ENCODE measurements at places on chromosomes 12 and 14.

- no peak for DNase-seq
Measured at GRCh38 chr14:53491256-53491883, 338.2 kb upstream of the DDHD1 start.

DNA sequence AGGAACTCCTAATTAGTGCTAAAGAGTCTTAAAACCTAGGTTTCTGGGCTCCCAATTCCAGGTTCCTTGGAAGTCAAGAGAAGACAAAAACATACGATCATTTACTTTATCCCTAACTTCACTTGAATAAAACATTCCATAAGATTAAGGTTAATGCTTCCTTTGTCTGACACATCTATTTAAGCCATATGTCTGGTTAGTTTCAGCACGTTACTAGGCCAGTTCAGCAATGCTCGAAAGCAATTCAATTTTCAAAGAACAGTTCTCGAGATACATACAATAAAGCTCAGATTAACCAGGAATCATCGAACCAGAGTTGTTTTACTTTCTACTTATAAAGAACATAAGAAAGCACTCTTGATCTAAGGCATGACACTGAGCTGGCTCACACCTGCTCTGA, 68.0 kb upstream of the POC1B start:
- no peak for DNase-seq

GRCh38 chr12:92199819-92200576, 54.4 kb upstream of the BTG1 start:
- no peak for DNase-seq

GRCh38 chr12:106446419-106447092, 89.0 kb downstream of the POLR3B start:
- no peak for DNase-seq

DNA sequence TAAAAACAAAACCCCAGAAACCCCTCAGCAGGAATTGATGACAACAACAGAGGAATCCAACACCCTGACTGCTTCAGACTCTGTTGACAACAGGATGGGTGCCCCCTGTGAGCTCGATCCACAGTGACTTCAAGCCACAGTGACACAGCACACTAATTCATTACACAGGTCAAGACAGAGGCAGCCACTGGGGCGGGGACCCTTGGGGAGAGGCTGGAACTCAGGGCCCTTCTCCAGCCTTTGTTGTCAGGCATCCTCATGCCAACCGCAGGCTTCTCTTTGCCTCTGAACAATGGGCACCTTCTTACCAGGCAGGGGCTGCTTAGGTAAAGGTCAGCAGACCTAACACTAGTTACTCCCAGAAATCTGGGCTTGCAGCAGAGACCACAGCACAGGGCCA, 37.6 kb downstream of the ACADS start:
- no peak for DNase-seq

DNA sequence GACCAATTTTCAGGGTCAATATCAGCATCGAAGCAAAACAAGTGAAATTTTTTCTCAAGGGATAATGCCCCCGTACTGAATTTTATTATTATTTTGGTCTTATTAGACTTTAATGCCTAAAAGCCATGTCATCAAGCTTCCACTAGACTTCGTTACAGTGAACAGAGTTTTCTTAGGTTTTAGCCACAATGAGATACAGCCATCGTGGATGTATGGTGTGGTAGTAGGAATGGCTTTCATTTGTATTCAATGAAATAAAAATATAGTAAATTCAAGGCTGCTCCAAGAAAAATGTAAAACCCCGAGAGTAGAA, 11.7 kb downstream of the TAOK3 start:
- no peak for DNase-seq

DNA sequence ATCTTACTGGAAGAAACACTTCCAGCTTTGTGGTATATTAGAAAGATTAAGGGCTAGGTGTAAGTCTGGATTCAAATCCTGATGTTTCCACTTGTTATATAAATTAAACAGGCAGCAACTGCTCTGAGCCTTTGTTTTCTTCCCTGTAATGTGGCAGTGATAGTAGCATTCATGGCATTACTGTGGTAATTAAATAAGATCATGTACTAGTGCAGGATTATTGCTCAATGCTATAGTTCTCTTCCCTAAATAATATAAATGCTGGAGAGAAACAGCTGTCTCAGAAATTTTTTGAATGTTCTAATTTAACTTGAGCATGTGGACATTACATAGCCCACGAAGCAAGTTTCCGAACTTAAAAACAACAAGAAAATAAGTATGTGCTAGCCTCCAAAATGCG, 5.4 kb downstream of the TMEM117 start:
- no peak for DNase-seq

DNA sequence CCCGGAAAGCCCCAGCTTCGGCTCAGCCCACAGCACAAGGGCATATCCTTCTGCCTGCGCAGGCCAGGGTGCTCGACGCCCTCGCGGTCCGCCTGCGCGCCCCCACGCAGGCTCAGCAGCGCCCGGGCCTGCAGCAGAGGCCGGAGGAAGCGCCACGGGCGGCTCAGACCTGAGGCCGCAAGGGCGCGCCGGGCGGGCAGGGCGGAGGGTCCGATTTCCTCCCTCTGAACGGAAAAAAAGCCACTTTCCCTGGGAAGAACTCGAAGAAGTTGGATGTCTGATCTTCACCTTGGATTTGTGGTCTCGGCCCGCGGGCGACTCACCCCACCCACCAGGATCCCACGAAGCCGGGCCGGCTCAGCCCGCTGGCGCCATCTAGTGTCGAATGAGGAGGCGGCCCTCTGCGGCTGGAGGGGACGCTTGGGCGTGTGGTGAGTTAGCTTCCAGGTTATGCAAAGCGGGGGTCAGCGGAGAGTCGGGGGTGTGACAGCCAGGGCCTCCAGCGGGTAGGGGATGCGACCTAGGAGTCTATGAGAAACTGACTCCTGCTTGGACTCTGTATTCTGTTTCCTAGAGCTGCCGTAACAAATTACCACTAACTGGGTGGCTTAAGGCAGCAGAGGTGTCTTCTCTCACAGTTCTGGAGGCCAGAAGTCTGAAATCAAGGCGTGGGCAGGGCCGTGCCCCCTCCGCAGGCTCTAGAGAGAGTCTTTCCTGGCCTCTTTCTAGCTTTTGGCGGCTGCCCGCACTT, 40.0 kb upstream of the SRSF5 start:
- peak; percentile 67 for DNase-seq

GRCh38 chr12:58919231-58920101, 838 bp downstream of the LRIG3 start:
- DNase-seq: no peak

- no peak for DNase-seq
Measured at GRCh38 chr12:29288031-29288430, 92.9 kb downstream of the ERGIC2 start.

DNA sequence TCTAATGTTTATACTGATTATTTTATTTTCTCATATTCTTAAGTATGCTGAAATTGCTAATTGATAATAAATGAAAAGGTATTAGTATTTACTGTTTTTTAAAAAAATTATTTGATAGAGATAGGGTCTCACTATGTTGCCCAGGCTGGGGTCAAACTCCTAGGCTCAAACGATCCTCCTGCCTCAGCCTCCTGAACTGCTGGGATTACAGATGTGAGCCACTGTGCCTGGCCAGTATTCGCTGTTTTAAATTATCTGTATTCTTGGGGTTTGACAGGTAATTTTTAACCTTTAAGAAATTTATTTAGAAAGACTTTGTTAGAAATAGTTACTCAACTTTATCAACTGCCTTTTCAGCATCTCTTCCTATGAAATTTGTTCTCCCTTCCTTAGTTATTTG, 32.2 kb downstream of the RAN start:
- no peak for DNase-seq

DNA sequence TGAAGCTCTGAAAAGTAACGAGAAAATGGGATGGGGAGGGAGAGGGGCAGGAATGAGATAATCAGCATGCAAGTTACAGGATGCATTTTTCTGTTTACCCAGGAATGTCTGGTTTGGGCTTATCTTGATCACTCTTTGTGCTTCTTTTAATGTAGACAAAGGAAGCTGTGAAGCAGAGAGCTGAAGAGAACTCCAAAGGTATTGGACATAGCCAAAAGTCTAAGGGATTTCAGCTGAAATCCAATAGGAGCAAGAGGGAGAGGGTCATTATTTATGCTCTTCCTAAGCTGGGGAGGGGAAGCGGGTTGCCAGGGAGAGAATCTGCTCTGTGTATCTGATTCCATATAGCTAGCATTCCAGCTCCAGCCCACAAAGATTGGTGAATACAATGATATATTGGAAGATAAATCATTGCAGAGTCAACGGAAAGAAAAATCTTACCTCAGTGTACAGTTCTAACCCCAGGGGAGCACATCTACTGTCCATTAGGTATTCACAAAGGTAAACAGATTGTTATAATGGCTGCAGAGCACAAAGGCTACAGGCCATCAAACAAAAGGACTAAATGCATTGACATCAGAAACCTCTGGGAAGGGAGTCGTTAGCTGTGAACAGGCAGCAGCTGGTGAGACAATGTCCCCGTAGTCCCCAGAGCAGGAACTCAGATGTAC, 61.0 kb upstream of the PELI2 start:
- DNase-seq: no peak

DNA sequence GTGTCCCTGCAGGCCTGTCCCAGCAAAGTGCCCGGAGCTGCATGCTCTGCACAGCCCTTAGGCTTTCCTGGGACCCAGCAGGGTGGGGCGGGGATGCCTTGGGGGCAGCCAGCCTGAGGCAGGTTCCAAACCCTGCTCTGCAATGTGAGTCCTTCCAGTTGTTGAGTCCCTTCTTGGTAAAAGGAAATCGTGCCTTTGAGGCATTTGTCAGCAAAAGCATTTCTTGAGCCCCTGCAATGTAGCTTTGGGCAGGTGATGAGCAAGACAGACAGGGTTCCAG, 38.1 kb upstream of the TRAF3 start:
- DNase-seq: no peak

DNA sequence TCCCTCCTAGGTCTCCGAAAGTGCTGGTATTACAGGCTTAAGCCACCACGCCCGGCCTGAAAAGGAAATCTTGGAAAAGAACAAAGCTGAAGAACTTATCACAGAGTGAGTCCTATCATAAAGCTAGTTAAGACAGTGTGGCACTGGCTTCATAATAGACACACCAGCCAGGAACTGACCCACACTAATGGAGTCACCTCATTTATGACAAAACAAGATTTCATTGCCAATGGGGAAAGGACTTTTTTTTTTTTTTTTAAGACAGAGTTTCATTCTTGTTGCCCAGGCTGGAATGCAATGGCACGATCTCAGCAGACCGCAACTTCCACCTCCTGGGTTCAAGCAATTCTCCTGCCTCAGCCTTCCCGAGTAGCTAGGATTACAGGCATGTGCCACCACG, 15.7 kb downstream of the KDM2B start:
- DNase-seq: no peak

DNA sequence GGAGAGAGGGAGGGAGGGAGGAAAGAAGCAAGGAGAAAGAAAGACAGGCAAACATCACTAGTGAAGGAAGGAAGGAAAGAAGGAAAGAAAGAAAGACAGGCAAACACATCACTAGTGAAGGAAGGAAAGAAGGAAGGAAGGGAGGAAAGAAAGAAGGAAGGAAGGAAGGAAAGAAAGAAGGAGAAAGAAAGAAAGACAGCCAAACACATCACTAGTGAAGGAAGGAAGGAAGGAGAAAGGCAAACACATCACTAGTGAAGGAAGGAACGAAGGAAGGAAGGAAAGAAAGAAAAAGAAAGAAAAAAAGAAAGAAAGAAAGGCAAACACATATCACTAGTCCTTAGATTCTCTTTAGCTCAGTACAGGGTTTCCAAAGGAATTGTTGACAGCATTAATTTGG, 5.3 kb downstream of the FZD10 start:
- DNase-seq: no peak

GRCh38 chr14:104298458-104298857, 160.1 kb downstream of the KIF26A start:
- no peak for DNase-seq

GRCh38 chr14:99643343-99643742, 1.6 kb upstream of the HHIPL1 start:
- DNase-seq: no peak

All from stimulated activated CD4-positive, alpha-beta T cell treated with anti-CD3 and anti-CD28 coated beads, Interleukin-1b, Interleukin-23, amount 100 ng/mL, for 1 hour (primary cell).